Inflammatory macrophage (primary cell): ENCODE measurements at places on chromosomes 7 and 10.

- no peak for DNase-seq
Observed at GRCh38 chr10:31192475-31192874, 126.5 kb upstream of the ZEB1 start.

DNA sequence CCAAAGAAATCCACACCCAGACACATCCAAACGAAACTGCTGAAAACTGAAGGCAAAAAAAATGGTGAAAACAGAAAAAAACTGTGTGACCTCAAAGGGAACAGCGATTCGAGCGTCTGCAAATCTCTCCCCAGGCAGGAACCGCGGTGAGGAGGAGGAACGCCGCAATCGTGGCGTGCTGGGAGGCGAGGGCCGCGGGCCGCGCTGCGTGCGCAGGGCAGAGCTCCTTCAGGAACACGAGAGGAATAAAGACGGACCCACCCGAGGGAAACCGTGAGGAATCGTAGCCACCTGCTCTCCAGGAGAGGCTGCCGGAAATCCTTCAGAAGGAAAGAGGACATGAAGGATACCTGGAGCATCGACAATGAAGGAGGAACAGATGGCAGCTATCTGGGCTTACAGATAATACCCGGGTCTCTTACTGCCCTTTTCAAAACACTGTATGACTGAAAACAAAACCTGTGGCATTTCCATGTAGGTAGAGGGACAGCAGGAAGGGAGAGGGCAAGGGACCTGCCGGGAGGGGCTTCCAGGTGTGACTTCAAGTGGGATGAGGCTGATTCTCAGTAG lies 266.0 kb downstream of the MAD1L1 start:
- no peak for DNase-seq

- DNase-seq = no peak
Observed at GRCh38 chr10:78964274-78964951, 104.4 kb upstream of the ZMIZ1 start.

DNA sequence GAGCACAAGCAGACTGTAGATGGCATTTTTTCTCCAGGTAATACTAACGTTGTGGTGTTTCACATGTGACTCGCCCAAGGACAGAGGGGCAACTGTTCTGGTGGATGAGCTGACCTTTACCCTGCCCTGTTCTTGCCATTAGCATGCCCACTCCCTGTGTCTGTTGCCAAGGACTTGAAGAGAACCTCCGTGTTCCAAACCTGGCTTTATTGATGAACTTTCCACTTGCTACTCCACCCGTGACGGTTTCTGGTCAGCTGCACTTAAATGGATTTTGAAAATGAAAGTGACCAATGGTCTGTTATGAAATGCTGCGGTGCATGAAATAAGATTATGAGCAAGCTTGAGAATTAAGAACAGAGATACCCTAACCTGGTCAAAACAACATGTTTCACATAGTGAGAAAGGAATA lies 30.4 kb downstream of the LRRC4 start:
- DNase-seq = no peak

DNA sequence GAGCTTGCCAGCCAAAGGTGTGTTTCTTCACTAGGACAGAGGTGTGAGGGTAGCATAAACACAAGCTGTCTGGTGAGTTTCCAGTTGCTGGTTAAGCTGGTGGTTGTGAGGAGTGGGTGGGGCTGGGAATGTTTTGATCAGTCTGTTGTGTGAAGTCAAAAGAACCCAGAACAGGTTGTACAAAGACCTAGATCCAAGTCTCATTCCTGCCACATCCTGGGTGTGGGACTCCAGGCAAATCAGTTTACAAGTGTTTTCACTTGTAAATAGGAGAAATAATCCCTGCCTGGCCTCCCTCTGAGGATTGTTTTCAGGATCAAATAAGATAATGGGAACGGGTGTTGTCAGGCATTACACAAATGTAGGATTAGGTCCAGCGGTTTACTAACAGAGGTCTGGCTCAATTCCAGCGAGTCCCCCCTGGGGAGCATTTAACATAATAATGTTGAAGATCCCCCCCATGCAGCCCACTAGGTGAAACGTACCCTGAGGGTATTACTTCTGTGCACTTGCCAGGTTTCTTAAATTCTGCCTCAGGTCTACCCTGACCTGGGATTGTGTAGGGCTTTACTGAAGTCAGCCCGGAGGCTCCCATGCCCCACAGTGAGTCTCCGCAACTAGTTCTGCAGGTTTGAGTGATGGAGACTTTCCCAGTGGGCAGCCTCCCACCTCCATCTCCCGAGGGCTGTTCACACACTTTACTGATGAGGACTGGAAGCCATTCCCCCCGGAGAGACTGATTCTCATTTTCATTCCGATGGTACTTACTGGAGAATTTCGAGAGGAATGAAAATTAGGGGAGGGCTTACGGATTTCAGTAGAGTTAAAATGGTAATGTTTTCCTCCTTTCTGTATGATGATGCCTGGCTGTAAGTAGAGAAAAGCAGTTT lies 2.7 kb upstream of the FRAT2 start:
- DNase-seq = no peak

- peak; percentile 97 for DNase-seq
Observed at GRCh38 chr7:18638594-18639452, 143.3 kb downstream of the HDAC9 start.

DNA sequence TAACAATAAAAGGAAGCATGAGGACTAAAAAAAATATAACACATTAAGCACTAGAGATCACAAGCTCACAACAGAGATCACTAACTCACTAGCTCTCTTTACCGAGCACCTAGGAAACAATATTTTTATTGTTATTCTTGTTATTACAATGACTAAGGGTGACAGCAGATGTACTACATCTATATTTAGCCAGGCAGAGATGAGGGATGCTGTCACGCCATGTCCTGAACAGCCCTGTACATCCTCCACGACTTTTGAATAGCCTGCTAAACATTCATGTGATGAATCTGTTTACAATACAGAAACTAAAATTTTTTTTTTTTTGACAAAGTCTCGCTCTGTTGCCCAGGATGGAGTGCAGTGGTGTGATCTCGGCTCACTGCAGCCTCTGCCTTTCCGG lies 22.7 kb downstream of the FAM133B start:
- DNase-seq = no peak

- no peak for DNase-seq
Observed at GRCh38 chr10:26043469-26043868, 109.4 kb downstream of the MYO3A start.

- no peak for DNase-seq
Observed at GRCh38 chr10:60206735-60207134, 182.9 kb downstream of the ANK3 start.

- peak; percentile 78 for DNase-seq
Observed at GRCh38 chr10:103921750-103922195, 3.8 kb upstream of the STN1 start.

GRCh38 chr10:23201837-23202236 lies 9.7 kb downstream of the PTF1A start:
- DNase-seq = no peak

GRCh38 chr10:77846718-77847311 lies 79.7 kb downstream of the DLG5 start:
- peak; percentile 58 for DNase-seq

DNA sequence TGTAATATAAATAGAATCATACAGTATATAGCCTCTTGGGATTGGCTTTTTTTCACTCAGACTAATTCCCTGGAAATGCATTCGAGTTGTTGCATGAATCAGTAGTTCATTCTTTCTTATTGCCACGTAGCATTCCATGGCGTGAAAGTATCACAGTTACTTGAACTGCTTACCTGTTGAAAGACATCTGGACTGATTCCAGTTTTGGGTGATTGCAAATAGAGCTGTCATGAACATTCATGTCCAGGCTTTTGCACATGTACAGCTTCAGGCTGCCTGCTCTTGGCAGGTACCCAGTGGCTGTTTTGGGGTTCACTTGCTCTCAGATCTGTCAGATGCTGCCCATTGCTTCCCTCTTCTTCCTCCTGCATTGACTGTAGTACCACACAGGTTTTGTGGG lies 54.9 kb downstream of the LRGUK start:
- DNase-seq = no peak

GRCh38 chr7:106405697-106406141 lies 120.9 kb upstream of the NAMPT start:
- DNase-seq = no peak

DNA sequence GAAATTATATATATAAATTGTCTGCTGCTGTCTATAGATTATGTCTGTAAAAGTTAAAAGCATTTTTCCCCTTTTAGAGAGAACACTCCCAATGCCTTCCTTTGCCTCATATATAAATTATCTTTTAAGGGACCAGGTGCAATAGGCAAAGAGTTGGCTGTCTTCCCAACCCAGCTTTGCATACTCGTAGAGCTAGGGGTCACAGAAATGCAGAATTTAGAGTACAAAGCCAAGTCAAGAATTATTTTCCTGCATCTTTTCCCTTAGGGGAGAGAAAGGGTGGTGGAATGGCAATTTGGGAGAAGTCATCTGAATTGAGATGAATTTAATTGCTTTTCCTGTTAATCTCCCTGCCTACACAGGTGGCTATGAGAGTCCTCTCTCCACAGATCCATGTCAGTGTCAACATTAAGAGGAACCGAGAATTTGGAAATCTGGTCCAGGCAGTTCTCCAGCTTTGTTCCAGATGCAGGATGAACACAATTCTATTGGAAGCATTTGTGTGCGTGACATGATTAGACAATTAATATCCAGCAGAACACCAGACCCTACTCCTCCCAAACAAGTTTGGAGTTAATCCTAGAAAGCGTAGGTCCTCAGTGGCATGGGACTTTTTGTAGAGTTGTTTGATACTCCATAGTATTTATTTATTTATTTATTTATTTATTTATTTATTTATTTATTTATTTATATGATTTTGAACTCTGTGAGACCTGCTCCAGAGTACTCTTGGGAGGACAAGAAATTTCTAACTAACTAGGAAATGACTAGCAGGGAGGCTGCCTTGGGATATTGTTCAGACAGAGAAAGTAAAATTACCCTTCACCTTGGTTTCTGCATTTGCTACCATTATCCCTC lies 80.3 kb upstream of the SKAP2 start:
- DNase-seq = no peak

GRCh38 chr7:41193738-41194282 lies 509.1 kb downstream of the INHBA start:
- DNase-seq = no peak

GRCh38 chr7:149716007-149716931 lies 57.1 kb downstream of the ZNF467 start:
- no peak for DNase-seq

GRCh38 chr7:124387056-124387455 lies 354.2 kb upstream of the TMEM229A start:
- DNase-seq = no peak

GRCh38 chr7:140697447-140698143 lies 1.1 kb downstream of the NDUFB2 start:
- no peak for DNase-seq

- DNase-seq = peak; percentile 37
Observed at GRCh38 chr7:111997546-111997945, 208.7 kb downstream of the DOCK4 start.

- DNase-seq = no peak
Observed at GRCh38 chr7:30420662-30421061, 57.9 kb downstream of the NOD1 start.

DNA sequence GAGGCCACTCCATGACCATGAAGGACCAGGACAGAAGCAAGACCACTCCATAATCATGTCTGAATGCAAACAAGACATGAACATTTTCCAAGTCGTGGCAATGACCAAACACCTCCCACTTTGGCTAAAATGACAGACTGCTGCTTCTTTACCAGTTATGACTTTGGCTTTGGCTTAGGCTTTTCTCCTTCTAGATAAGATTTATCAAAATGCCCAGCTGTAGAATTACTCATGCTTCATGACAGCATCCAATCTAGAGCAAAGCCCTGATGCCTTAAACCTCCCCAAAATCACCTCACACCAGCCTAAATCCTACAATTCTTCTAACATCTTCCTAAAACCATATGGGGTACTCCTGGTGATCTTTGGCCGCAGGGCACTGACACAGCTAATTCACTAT lies 102.1 kb downstream of the VPS41 start:
- no peak for DNase-seq

DNA sequence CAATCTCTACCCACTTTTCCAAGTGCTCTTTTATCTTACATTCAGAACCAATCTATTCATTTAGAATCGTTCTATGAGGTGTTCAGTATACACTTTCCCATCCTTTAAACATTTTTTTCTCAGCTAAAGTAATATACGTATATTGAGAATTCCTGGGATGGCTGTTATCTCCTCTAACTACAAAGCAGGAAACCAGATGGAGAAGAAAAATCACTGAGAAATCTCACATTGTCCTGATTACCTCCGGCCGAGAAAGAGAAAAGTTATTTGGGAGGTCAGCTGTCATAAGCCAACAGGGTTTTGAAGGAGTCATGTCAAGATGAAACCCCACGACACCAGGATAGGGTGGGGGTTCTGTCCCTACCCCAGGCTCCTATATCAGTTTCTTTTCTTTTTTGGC lies 99.2 kb upstream of the KDM7A start:
- DNase-seq = no peak

GRCh38 chr10:74190494-74190893 lies 39.5 kb downstream of the ADK start:
- DNase-seq = no peak

- DNase-seq = no peak
Observed at GRCh38 chr7:22210967-22211366, 146.0 kb downstream of the RAPGEF5 start.

GRCh38 chr10:87590705-87591588 lies 68.7 kb upstream of the PAPSS2 start:
- no peak for DNase-seq

DNA sequence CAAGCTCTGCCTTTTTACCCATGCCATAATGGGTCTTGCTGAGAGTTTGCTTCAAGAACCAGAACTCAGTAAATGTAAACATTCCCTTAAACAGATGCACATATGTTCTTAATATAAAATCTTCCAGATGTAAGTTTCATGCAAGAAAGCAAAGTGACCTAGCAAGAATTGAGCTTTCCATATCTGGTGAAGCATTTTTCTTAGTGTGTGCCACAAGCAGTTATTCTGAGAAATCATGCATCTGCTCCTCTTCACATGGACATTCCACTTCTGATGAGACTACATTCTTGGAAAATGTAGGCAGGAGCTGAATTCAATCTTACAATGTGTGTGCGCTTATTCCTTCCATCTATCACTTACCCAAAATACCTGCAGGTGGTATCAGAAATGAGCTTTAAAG lies 227.8 kb upstream of the LRRTM3 start:
- DNase-seq = no peak

DNA sequence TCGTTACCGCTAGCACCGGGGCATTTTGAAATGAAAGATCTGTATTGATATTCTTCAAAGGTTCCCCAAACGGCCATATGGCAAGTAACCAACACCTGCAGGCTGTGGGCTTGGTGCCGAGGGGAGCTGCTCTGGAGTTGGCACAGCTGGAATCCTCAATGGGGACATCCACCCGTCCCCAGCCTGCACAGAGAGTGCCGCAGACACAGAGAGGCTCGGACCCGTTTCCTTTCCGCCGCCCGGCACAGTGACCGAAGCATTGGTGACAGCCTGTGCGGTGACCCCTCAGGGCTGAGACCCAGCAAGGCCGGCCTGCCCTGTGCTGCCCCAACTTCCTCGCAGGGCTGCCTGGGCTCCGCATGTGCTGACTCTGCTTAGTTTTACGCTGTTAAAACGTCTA lies 4.5 kb downstream of the CFAP46 start:
- DNase-seq = no peak
